A549 treated with dexamethasone at 1 μM for 4 hours (cell line): ENCODE measurements at places on chromosomes 11 and 22. TPM values are rescaled to one million over a fixed set of nuclear protein-coding genes. Genes with fewer than 3 reads are reported as not detected.

Gene OR6Q1
- total RNA-seq = not detected in 5 replicates

Gene NELL1
- total RNA-seq = not detected in 5 replicates

Gene CD3G
- total RNA-seq = not detected in 5 replicates

Gene PARVG
- total RNA-seq = not detected in 5 replicates

Gene TOMM22
- total RNA-seq = 67.2 to 88.7 TPM (median 77.4 TPM) in 5 replicates

Gene CASP1
- 0.21 to 0.30 TPM (median 0.30 TPM) in 3 of 5 replicates, not detected in the others for total RNA-seq

Gene RAB39A
- 0.21 to 0.69 TPM (median 0.52 TPM) in 5 replicates for total RNA-seq

Gene SPI1
- total RNA-seq = 0.19 to 0.21 TPM in 2 of 5 replicates, not detected in the others

Gene MDK
- total RNA-seq = 14.5 to 20.6 TPM (median 20.0 TPM) in 5 replicates

Gene C22orf15
- total RNA-seq = not detected in 5 replicates

Gene SEC14L3
- total RNA-seq = not detected in 5 replicates

Gene OR2D2
- not detected in 5 replicates for total RNA-seq

Gene DTX4
- 3.6 to 4.7 TPM (median 4.5 TPM) in 5 replicates for total RNA-seq

Gene C11orf52
- 0.15 to 0.45 TPM (median 0.26 TPM) in 5 replicates for total RNA-seq

Gene OR10D3
- total RNA-seq = not detected in 5 replicates

Gene RAB36
- total RNA-seq = 6.1 to 8.3 TPM (median 7.7 TPM) in 5 replicates

Gene RBMXL2
- not detected in 5 replicates for total RNA-seq

Gene DLG2
- 0.22 to 0.31 TPM (median 0.24 TPM) in 5 replicates for total RNA-seq

Gene ALKBH3
- total RNA-seq = 22.9 to 28.8 TPM (median 27.0 TPM) in 5 replicates

Gene ZNRF3
- total RNA-seq = 5.6 to 10.5 TPM (median 9.8 TPM) in 5 replicates

Gene NPTXR
- total RNA-seq = 8.0 to 11.1 TPM (median 9.3 TPM) in 5 replicates

Gene GLB1L2
- total RNA-seq = 1.4 to 2.2 TPM (median 2.0 TPM) in 5 replicates

Gene OR8G5
- not detected in 5 replicates for total RNA-seq

Gene CRACR2B
- 5.0 to 6.6 TPM (median 6.1 TPM) in 5 replicates for total RNA-seq

Gene DEUP1
- not detected in 5 replicates for total RNA-seq

Gene TNNT3
- total RNA-seq = 0.15 to 0.25 TPM in 2 of 5 replicates, not detected in the others

Gene ANO5
- total RNA-seq = 1.3 to 2.1 TPM (median 1.7 TPM) in 5 replicates

Gene FGF19
- total RNA-seq = 0.05 to 0.09 TPM (median 0.06 TPM) in 4 of 5 replicates, not detected in the other

Gene PLAAT4
- 1.5 to 2.1 TPM (median 1.6 TPM) in 5 replicates for total RNA-seq

Gene RIBC2
- 1.8 to 2.0 TPM (median 1.9 TPM) in 5 replicates for total RNA-seq

Gene XKR3
- not detected in 5 replicates for total RNA-seq

Gene PSMA1
- 171 to 188 TPM (median 181 TPM) in 5 replicates for total RNA-seq

Gene PGA5
- total RNA-seq = not detected in 5 replicates

Gene MGAT3
- 0.61 to 1.2 TPM (median 0.89 TPM) in 5 replicates for total RNA-seq

Gene C11orf87
- 0.02 TPM in 2 of 5 replicates, not detected in the others for total RNA-seq

Gene FUT4
- 2.4 to 3.0 TPM (median 2.9 TPM) in 5 replicates for total RNA-seq

Gene KRTAP5-7
- not detected in 5 replicates for total RNA-seq

Gene SLC1A2
- total RNA-seq = 0.08 to 0.15 TPM (median 0.12 TPM) in 5 replicates

Gene CASTOR1
- total RNA-seq = 5.0 to 6.5 TPM (median 5.5 TPM) in 5 replicates

Gene P2RY6
- 2.8 to 6.6 TPM (median 5.5 TPM) in 5 replicates for total RNA-seq

Gene SYCE3
- total RNA-seq = 0.40 to 0.91 TPM (median 0.47 TPM) in 3 of 5 replicates, not detected in the others
